ENCODE measurements at places on chromosomes 4 and X. TPM values are rescaled to one million over a fixed set of nuclear protein-coding genes. Genes with fewer than 3 reads are reported as not detected.
A peak's percentile ranks its signal among the peaks of the same experiment; 100 is the strongest.

- H3K4me3 ChIP-seq = no peak overlapping the region
- no peaks in the 10 kb centered on the region for H3K36me3 ChIP-seq
- no peak for ATAC-seq
- no peaks in the 10 kb centered on the region for H3K4me1 ChIP-seq
These were observed 99.8 kb upstream of the RAI2 start for GRCh38 chrX:17960891-17961290.

DNA sequence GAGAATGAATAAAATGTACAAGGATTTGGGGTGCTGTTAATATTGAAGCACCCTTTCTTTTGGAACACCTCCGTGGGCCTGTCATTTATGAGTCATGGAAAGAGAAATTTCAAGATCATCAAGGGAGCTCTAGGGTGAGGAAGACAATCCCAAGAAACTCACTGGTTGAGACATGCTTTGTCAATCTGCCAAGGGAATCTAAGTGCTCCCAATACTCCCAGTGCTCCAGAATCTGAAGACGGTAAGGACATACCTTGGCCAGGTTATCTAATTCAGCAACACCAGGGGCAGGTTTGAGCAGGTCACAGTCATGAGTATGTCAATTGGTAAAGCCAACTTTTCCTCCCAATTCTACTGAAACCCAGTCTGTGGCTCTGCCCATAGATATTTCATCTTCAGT is 556.4 kb upstream of the CPEB2 start:
- ATAC-seq = no peak
- H3K4me1 ChIP-seq = no peaks in the 10 kb centered on the region
- H3K27me3 ChIP-seq = no peaks in the 10 kb centered on the region
- no peak overlapping the region for H3K4me3 ChIP-seq
- no peaks in the 10 kb centered on the region for H3K36me3 ChIP-seq
- no peak overlapping the region for H3K27ac ChIP-seq

DNA sequence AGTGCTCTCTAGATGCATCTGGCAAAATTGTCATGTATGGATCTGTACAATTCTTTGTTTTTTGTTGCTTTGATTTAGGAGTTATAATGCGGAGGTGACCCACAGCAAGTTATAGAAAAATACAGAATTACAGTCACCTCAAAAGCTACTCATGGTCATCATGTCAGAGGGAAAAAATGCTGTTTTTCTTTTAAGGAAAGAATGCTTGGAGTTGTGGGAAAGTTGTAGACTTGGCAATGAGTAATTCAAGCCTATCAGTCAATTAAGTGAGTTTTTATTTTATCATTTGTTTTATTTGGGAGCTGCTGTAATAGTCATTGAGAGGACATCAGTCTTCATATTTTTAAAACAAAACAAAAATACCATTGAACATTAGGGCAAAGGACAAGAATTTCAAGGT is 16.4 kb downstream of the FHL1 start:
- no peaks in the 10 kb centered on the region for H3K27me3 ChIP-seq
- no peak overlapping the region for H3K27ac ChIP-seq
- H3K4me3 ChIP-seq = no peak overlapping the region
- no peak for ATAC-seq
- no peaks in the 10 kb centered on the region for H3K4me1 ChIP-seq

- H3K27me3 ChIP-seq = no peaks in the 10 kb centered on the region
- H3K4me3 ChIP-seq = peak overlapping the region; percentile 78
- ATAC-seq = peak; percentile 96
- peaks cover 28% of the 10 kb centered on the region for H3K4me1 ChIP-seq
These were observed 185.6 kb downstream of the RAP1GDS1 start for GRCh38 chr4:98446499-98447375.

GRCh38 chrX:5852941-5853340 is 375.7 kb downstream of the NLGN4X start:
- no peaks in the 10 kb centered on the region for H3K4me1 ChIP-seq
- H3K4me3 ChIP-seq = no peak overlapping the region
- ATAC-seq = no peak

GRCh38 chrX:119410027-119410819 is 11.1 kb downstream of the SLC25A43 start:
- H3K27me3 ChIP-seq = no peaks in the 10 kb centered on the region
- no peaks in the 10 kb centered on the region for H3K4me1 ChIP-seq
- H3K36me3 ChIP-seq = peaks cover 17% of the 10 kb centered on the region
- no peak overlapping the region for H3K27ac ChIP-seq
- no peak for ATAC-seq

GRCh38 chr4:82728301-82728700 is 70.3 kb downstream of the SCD5 start:
- H3K4me1 ChIP-seq = no peaks in the 10 kb centered on the region
- no peak for ATAC-seq
- no peak overlapping the region for H3K27ac ChIP-seq
- H3K4me3 ChIP-seq = no peak overlapping the region
- peaks cover 2% of the 10 kb centered on the region for H3K27me3 ChIP-seq

GRCh38 chr4:20572976-20573375 is 127.3 kb upstream of the PACRGL start:
- ATAC-seq = no peak
- H3K4me1 ChIP-seq = no peaks in the 10 kb centered on the region
- no peak overlapping the region for H3K4me3 ChIP-seq
- no peak overlapping the region for H3K27ac ChIP-seq

DNA sequence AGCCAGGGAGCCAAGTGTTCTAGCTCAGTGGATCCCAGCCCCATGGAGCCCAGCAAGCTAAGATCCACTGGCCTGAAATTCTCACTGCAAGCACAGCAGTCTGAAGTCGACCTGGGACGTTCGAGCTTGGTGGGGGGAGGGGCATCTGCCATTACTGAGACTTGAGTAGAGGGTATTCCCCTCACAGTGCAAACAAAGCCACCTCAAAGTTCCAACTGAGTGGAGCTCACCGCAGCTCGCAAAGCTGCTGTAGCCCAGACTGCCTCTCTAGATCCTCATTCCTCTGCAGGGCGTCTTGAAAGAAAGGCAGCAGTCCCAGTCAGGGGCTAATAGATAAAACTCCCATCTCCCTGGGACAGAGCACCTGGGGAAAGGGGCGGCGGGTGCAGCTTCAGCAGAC is 226.3 kb downstream of the ZIC3 start:
- H3K4me1 ChIP-seq = no peaks in the 10 kb centered on the region
- no peak for ATAC-seq
- H3K4me3 ChIP-seq = no peak overlapping the region
- no peaks in the 10 kb centered on the region for H3K27me3 ChIP-seq

DNA sequence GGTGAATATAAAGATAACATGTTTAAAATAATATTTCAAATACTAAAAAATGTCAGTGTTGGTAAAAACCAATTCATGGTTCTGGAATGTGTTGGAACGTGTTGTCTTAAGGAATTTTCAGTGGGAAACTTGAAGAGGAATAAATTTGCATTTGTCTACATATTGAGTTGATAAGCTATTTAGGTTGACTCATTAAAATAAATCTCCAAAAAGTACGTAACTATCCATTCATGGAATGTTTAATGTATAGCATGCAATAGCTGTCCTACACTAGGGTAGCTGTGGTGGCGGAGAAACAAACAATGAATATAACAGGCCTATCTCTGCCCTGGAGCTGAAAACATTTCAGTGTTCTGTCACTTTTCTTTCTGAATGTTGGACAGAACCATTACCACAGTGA is 20.3 kb downstream of the SHISA3 start:
- no peak overlapping the region for H3K4me3 ChIP-seq
- no peak for ATAC-seq
- H3K4me1 ChIP-seq = no peaks in the 10 kb centered on the region

FANCB gene
- total RNA-seq = 17.2 TPM

TLR10 gene
- not detected for total RNA-seq
